ENCODE measurements at places on chromosomes 16 and 17.

DNA sequence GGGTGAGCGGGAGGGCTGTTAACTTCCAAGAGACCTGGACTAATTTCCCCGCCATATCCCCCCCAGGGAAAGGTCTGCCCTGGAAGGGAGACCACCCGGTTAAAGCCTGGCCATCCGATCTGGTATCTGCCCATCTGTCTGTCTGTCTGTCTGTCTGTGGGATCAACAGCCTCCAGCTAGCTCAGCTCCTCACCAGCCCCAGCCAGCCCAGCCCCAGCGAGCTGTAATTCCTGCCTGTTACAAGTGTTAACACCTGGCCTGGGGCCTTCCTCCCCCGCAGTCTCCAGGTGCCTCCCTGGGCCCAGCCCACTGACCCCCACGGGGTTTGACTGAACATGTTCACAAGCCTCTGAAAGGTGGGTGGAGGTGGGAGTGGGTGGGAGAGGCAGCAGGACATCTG, 4.0 kb downstream of the WNT3 start:
- no peak for DNase-seq

GRCh38 chr17:73901249-73901648, 257.0 kb upstream of the SDK2 start:
- no peak for DNase-seq

DNA sequence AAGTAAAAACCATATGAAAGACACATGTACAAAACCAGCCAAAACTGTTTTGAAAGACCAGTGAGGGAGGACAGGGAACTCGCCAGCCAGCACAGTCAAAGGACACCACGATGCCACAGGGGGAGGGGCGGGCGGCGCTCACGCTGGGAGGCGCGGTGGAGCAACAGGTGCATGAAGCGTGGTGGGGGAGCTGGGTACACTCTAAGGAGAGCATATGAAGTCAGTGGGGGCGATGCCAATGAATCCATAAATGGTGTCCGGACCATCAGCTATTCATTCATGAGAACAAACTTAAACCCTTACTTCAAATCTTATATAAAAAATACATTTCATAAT, 101.0 kb upstream of the DNAH17 start:
- no peak for DNase-seq

DNA sequence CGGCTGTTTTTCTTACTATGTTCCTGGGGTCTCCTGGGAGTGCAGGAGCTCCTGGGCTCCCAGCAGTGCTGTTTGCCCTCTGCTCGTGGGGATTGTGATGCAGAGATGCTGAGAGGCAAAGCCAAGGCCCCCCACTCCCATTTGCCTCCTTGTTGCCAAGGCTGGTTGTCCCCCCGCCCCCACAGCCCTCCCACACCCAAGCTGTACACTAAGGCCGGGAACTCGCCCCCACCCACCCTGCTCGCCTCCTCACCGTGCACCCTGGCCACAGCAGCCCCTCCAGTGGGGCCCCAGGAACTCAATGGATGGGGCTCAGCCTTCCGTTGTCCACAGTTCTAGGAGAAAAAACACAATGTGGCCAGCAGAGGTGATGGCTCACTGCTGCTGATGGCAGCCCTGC, 10.2 kb downstream of the NLRC3 start:
- no peak for DNase-seq

DNA sequence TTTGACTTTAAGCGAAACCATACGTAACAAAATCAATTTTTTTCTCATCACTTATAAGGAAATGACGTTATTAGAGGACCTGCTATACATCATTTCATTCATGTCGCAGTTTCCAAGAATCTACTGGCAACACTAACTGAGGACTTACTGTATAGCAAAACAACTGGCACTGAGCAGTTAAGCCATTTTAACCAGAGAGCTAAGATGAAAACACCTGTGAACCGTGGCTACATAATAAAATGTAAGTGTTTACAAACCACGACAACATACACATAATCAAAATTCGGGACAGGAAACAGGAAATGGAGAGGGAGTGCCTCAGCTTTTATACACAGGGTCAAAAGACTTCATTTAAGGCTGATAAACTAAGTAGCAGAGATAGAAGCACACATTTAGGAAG, 29.5 kb downstream of the METTL16 start:
- DNase-seq, result no peak

DNA sequence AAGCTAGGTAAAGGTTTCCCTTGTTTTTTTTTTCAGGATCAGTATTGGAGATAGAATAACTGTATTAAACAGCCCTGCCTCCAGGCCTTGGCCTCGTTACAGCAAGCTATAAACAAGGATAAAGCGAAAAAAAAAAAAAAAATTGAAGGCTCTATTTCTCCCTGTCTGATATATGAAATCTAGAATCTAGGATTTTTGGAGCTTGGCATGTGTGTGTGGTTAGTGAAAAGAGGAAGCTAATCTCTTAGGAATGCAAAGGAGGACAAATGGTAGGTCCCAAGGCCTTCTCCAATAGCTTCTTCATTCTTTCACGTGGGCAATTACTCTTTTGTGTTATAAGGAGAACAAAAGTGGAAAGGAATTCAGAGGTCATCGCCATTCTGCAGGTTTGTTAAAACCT, 470.3 kb downstream of the TMEM114 start:
- no peak for DNase-seq

DNA sequence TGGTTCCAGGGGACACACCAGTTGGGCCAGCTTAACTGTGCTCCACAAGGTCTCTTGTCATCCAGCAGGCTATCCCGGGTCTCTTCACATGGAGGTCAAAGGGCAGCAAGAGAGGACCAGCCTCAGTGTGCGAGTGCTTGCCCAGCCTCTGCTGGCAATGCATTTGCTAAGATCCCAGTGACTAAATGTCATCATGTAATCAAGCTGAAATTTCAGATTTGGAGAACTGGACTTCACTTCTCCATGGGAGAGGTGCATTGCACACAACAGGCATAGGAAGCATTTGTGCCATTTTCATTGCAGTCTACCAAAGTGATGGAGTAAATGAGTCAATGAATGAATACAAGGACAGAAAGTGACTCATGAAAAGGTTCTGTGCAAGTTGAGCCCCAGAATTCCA, 51.2 kb upstream of the KDM8 start:
- no peak for DNase-seq

DNA sequence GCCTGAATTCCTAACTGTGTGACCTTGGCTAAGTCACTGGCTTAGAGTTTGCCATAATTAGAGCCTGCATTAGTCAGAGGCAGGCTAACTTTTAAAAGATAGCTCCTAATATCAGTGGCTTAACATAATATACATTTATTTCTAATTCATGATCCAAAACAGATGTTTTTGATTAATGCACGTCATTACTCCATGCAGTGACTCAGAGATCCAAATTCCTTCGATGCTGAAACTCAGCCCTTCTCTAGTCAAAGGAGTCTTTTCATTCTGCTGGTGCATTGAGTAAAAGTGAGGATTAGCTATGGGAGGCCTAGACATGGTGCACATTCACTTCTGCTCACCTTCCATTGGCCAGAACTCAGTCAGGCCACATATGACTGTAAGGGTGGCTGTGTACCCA, 49.8 kb downstream of the IRX3 start:
- DNase-seq, result no peak

GRCh38 chr17:73648543-73648820, 4.2 kb upstream of the SDK2 start:
- DNase-seq, result no peak

Data from GOT3 (cell line).